ENCODE measurements at places on chromosomes 4 and X. TPM values are rescaled to one million over a fixed set of nuclear protein-coding genes. Genes with fewer than 3 reads are reported as not detected.

The KIF4A gene
- total RNA-seq, result 2.7 TPM

The TEX13B gene
- not detected for total RNA-seq

The ANOS1 gene
- 7.5 TPM for total RNA-seq

The CPEB2 gene
- 16.8 TPM for total RNA-seq

The DKK2 gene
- total RNA-seq, result 0.82 TPM

The CXCL9 gene
- total RNA-seq, result not detected

The SLIT2 gene
- total RNA-seq, result 46.4 TPM

The CSAG2 gene
- total RNA-seq, result not detected

The CCKAR gene
- total RNA-seq, result 3.1 TPM

The AFF2 gene
- total RNA-seq, result 6.6 TPM

The MAGEC2 gene
- total RNA-seq, result 0.09 TPM

The PCSK1N gene
- total RNA-seq, result not detected

The TLL1 gene
- total RNA-seq, result 1.5 TPM

The NAP1L5 gene
- total RNA-seq, result 11.3 TPM

The PIR gene
- total RNA-seq, result 40.8 TPM

The ARHGAP6 gene
- 20.9 TPM for total RNA-seq

The MANBA gene
- 74.3 TPM for total RNA-seq

The SLC34A2 gene
- total RNA-seq, result not detected

The HSFX3 gene
- total RNA-seq, result not detected
